ENCODE measurements at places on chromosomes 4 and X.

- DNase-seq, result no peak
Measured at GRCh38 chr4:41579043-41579442, 41.1 kb downstream of the LIMCH1 start.

DNA sequence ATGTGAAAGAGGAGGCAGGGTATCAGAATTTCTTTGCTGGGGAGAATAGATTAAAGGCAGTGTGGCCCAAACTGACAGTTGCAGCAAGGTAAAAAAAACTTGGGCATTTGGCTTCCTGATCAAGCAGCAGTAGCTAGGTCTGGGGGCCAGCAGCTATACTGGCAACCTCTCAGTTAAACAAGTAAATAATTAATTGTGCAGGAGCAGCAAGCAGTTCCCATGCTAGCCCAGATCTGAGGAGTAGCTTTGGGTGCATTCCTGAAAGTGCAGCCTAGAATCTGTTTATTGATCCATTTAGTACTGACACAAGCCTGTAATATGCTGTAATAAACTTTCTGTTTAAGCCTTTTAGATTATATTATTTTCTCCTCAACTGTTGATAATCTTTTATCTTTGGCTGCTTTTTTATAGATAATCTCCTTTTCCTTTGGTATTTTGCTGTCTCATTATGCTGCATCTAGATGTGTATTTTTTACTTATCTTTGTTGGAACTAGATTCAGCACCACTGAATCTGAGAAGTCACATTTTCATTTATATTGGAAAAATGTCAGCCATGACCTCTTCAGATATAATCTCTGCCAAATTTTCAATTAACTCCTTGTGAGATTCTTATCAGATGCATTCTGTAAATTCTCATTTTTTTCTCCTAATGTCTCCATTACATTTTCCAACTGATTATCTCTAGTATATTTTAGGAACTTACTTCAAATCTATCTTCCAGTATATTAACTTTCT, 276.3 kb downstream of the STPG2 start:
- no peak for DNase-seq

DNA sequence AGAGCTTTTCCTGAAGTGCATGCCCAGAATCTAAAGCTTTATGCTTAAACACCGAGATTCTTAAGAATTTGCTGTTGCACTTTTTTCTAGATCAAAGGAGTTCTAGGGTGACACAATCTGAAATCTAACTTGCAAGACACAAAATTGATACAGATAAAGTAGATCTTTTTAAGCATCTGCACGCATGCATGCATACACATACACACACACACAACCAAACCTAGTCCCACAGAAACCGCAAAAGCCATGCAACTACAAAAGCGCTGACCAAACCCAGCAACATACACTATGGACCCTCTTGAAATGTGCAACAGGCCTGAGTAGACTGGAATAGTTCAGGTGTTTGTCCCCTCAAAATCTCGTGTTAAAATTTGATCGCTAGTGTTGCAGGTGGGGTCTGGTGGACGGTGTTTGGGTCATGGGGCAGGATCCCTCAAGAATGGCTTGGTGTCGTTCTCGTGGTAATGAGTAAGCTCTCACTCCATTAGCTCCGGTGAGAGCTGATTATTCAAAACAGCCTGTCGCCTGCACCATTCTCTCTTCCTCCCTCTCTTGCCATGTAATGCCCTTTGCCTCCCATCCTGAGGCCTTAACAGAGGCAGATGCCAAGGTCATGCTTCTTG, 52.7 kb downstream of the IRF2 start:
- DNase-seq, result no peak

GRCh38 chr4:8473920-8474590, 33.5 kb downstream of the TRMT44 start:
- DNase-seq, result no peak

DNA sequence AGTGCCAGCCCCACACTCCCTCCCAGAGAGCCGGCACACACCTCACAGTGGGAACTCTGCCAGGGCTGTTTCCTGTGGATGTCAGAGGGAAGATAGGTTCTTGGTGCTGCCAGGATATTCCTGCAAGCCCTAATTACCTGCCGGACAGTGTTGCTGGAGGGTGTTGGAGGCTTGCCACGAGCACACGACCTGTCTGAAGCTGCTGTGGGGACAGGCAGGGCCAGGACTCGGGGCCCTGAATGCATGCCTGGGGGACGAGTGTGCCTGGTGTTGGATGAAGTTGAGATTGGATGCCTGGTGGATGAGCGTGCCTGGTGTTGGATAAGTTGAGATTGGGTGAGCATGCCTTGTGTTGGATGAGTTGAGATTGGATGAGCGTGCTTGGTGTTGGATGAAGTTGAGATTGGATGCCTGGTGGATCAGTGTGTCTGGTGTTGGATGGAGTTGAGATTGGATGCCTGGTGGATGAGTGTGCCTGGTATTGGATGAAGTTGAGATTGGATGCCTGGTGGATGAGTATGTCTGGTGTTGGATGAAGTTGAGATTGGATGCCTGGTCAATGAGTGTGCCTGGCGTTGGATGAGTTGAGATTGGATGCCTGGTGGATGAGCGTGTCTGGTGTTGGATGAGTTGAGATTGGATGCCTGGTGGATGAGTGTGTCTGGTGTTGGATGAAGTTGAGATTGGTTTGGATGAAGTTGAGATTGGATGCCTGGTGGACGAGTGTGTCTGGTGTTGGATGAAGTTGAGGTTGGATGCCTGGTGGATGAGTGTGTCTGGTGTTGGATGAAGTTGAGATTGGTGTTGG, 23.2 kb upstream of the UVSSA start:
- no peak for DNase-seq

GRCh38 chr4:165606465-165607205, 227.8 kb downstream of the CPE start:
- DNase-seq, result no peak

DNA sequence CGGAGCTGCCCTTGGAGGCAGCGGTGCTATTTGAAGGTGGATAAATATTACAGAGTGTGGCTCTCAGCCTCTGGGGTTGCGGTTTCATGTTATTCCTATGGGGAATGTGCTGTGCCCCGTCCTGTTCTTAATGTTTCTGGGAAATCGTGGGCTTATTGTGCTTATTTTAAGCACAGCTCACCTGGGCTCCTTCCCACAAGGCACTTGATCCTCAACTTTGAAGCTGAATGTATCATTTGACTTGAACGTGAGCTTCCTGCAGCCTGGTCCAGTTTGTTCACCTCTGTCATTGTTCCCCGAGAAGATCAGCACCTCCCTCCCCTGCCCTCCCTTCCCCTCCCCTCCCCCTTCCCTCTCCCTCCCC, 3.9 kb downstream of the SORCS2 start:
- no peak for DNase-seq

DNA sequence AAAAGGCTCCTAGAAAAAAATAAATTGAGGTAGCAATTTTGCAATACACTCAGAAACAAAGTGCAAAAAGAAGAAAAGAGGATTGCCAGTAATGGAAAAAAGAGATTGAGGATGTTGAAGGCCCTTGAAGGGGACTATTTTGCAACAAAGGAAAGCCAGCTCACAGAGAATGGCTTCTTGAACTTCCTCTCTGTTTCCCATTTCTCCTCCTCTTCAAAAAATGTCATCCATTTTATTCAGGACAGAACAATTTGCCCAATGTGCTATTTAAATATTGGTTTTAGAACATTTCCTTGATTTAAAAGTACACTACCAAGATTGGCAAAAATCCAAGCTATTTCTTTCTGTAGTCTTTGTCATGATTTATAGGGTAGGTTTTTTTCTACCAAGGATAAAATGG, 60.2 kb downstream of the GASK1B start:
- DNase-seq, result no peak

GRCh38 chr4:183256756-183257385, 63.2 kb downstream of the CLDN22 start:
- DNase-seq, result no peak

GRCh38 chrX:73647632-73648322, 84.8 kb downstream of the CHIC1 start:
- no peak for DNase-seq

DNA sequence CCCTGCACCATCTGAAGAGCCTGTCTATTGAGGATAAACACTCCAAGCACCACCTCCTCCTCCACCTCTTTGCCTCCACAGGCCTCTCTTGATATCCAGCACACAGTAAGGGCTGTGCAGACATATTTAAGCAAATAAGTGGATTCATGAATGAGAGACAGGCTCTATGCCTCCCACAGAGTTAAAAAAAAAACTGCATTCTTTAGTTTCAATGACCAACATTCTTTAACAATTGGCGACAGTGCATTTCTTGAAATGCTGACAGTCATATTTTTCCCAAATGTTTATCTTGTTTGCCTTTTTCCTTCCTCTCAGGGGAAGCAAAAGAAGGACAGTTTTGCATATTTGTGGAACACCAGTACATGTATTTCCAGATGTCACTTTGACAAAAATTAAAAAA, 38.6 kb downstream of the MXRA5 start:
- no peak for DNase-seq

DNA sequence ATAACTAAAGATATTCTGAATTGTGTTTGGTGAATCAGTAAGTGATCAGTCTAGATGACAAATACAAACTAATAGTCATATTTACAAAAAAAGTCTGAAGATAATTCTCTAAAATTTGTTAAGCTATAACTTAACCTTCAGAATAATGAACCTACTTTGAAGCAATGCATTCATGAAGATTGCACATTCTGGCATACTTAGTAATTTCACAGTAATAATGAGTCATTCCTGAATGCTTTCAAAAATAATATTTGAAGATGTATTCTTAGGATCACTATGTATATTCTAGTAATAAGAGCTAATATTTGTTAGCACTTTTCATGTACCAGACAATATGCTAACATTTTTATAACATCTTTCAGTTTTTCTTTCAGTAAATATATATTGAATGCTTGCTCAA, 756.7 kb upstream of the SLIT2 start:
- DNase-seq, result no peak

All from stimulated activated CD4-positive, alpha-beta T cell treated with anti-CD3 and anti-CD28 coated beads, Interleukin-1b, Interleukin-23, amount 100 ng/mL, for 1 hour (primary cell).